ENCODE measurements at places on chromosomes 3 and 15. TPM values are rescaled to one million over a fixed set of nuclear protein-coding genes. Genes with fewer than 3 reads are reported as not detected.

- DNase-seq = no peak
- H3K27ac ChIP-seq = no peak overlapping the region
- no peaks in the 10 kb centered on the region for H3K27me3 ChIP-seq
- H3K4me3 ChIP-seq = no peak overlapping the region
- peaks cover 16% of the 10 kb centered on the region for H3K4me1 ChIP-seq
Observed at GRCh38 chr15:89326316-89326715, 8.3 kb downstream of the POLG start.

GRCh38 chr3:30692498-30693130 is 86.2 kb downstream of the TGFBR2 start:
- H3K4me1 ChIP-seq = peaks cover 48% of the 10 kb centered on the region
- DNase-seq = no peak
- no peaks in the 10 kb centered on the region for H3K27me3 ChIP-seq
- peak overlapping the region; percentile 20 for H3K27ac ChIP-seq

GRCh38 chr3:45994419-45995235 is 997 bp downstream of the FYCO1 start:
- DNase-seq = peak; percentile 53
- H3K36me3 ChIP-seq = no peaks in the 10 kb centered on the region
- H3K4me3 ChIP-seq = peak overlapping the region; percentile 95
- H3K27ac ChIP-seq = peak overlapping the region; percentile 95
- peaks cover 6% of the 10 kb centered on the region for H3K27me3 ChIP-seq

GRCh38 chr15:47813748-47814384 is 96.6 kb downstream of the SEMA6D start:
- H3K4me1 ChIP-seq = no peaks in the 10 kb centered on the region
- H3K27me3 ChIP-seq = no peaks in the 10 kb centered on the region
- H3K36me3 ChIP-seq = no peaks in the 10 kb centered on the region
- H3K27ac ChIP-seq = no peak overlapping the region

- no peak for DNase-seq
- H3K36me3 ChIP-seq = no peaks in the 10 kb centered on the region
- no peaks in the 10 kb centered on the region for H3K27me3 ChIP-seq
- H3K4me1 ChIP-seq = no peaks in the 10 kb centered on the region
Observed at GRCh38 chr3:173892547-173892946, 495.0 kb downstream of the NLGN1 start.

Gene PRTG
- not detected for total RNA-seq

Gene ISLR
- total RNA-seq = not detected

Gene EIF4E3
- total RNA-seq = 58.6 TPM

Data from T-cell (primary cell).